ENCODE measurements at places on chromosomes 6 and 20.
A peak's percentile ranks its signal among the peaks of the same experiment; 100 is the strongest.

DNA sequence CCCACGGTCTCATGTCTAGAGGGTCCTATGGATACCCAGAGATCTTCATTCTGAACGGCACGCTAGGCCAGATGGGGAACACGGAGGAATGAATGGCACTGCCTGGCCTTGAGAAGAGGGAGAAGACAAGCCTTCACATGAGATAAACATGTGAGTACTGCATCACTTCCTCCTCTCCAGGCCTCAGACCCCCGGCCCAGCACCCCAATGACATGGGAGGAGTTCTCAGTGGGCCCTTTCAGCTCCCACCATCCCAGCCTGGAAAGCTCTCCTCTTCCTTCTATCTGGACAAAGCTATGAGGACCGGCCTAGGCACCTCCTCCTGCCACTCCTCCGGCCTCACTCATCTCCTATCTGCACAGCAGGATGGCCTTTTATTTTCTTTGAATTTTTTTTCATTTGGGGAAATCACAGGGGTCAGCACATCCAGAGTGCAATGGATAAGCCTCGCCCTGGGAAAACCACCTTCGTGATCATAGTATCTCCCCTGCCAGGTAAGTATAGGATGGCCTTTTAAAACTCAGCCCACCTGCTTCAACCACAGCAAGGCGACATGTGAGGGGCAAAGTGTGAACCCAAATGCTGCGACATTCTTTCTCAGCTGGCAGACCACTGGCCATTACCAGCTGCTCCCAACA, 39.2 kb upstream of the CDKN1A start:
- no peak for DNase-seq

GRCh38 chr20:53069132-53069531, 97.0 kb downstream of the TSHZ2 start:
- no peak for DNase-seq

DNA sequence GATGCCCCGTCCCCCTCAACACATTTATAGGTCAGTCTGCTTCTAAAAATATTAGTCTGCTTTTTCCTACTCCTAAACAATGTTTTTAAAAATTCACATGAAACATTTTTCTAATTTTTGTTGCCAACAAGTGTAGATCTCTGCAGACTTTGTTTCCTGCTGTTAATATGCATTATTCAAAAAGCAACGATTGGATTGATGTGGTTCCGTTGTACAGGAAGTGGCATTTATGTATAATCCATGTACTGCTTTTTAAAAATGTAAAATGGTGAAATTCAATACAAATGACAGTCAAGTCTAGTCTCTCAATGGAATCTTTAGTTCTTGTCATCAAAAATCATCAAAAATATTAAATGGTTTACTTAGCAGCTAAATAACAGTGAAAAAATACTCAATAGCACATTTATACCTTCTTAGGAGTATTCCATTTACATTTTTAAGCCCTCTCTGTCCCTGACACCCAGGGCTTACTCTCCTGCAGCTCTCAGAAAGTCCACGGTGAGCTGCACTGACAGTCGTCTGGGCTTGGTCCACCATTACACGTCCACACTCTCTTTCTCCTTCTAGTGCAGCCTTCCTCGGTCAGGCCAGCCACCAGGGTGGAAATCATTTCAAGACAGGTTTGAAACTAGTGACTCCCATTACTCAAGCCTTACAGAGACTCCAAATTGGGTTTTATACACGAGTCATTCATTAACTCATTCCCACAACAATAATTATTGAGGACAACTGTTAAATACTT, 211.5 kb downstream of the TMEM200A start:
- DNase-seq = no peak

DNA sequence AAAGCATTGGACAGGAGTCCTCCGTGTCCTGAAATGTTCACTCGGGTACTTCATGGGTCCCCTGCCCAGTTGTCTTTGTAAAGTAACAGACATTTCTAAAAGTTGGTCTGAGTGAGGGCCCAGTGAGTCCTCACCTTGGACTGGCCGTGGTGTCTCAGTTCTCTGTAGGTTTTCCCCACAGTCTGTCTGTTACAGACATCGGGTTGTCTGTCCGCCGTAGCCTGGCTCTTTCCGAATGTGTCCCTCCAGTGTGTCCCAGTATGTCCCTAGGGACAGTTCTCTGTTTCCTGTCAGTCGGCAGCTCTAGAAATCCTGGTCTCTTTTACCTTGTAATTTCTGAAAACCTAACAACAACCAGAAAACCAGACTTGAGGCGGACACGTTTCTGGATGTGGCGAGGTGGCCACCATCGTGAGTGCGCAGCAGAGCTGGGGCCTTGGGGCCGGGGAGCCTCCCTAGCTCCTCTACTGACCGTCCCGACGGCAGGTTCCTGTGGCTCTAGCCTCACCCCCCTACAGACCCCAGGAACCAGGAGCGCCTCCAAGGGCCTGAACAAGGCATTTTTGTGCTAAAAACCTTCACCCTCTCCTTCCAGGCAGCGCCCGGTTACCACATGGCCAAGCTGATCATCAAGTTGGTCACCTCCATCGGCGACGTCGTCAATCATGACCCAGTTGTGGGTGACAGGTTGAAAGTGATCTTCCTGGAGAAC, 42.2 kb downstream of the PYGB start:
- DNase-seq = no peak

DNA sequence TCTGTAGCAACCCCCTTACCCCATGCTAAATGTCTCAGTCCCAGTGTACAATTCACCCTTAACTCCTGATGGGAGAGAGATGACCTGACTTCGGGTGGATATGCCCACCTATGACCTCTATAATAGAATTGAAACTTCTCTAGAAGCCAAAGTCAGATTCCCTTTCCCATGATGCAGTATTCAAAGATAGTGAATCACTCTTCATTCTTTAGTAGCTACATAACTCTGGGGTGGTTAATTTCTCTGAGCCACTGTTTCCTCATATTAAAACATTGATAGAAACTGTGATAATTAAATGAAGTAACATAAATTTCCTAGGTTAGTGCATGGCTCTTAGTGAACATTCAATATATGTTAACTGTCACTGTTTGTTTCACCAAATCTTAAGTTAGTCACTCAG, 500.4 kb downstream of the COL12A1 start:
- DNase-seq = peak; percentile 38
